ENCODE measurements at places on chromosomes 7 and 10.

DNA sequence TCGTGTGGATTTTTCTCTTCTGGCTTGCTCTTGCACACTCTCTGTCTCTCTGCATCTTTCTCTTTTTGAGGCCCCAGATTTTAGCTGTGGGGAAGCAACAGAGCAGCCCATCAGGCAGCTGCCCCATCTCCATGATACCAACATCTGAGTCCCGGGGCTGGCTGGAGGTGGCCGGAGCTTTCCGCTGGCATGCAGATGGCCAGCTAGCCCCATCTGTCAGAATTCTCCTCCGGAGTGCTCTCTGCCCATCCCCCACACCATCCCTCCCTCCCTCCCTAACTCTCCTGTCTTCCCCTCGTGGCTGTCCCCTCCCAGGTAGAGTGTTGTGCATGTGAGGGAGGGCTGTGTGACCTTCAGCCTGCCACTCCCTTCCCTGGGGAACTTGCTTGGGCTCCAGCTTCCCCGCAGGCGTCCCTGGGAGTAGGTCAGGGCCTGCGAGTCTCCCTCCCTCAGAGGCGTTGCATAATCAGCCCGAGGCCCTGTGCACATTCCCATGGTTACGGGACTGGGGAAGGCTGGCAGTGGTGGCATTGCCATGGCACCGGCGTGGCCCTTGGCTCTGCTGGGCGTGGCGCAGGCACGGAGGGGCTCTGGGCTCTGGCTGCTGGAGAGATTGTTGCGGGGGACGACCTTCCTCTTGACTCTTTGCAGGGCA is 24.7 kb downstream of the GHRHR start:
- no peak for DNase-seq
- no peak overlapping the region for H3K27ac ChIP-seq
- no peaks in the 10 kb centered on the region for H3K36me3 ChIP-seq
- peaks cover 49% of the 10 kb centered on the region for H3K4me1 ChIP-seq

DNA sequence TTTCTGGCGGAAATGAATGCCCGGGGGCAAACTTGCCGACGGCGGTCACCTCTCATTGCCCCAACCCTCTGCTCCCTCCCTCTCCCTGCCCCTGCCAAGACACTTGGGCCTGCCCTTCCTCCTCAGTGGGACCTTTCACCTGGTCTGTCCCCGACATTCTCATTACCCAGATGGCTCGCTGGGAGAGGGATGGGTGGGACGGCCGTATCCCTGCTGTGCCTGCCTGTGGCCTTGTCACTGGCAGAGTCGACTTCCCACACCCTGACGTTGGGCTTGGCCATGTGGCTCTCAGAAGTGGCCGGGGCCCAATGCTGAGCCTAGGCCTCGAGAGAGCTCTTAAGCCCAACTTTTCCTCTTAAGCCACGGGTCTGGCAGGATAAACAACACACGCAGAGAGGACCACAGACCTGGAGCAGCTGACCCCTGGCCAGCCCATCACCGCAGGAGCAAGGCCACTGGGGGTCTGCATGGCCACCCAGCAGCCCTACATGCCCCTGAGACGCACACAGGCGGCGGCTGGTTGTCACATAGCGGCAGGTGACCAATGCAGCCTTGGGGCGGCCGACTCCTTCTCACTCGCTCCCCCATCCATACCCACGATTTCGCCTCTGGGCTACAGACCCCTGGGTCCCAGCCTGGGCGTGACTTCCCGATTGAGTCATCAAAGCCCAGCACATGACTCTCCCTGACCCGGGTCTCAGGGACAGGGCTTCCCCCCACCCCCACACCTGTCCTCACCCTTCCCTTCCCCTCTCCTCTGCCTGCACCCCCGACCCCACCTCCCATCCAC is 40.1 kb downstream of the SLC29A4 start:
- H3K4me3 ChIP-seq, result no peak overlapping the region
- no peak for DNase-seq
- no peaks in the 10 kb centered on the region for H3K4me1 ChIP-seq
- no peaks in the 10 kb centered on the region for H3K27me3 ChIP-seq

- H3K4me3 ChIP-seq, result no peak overlapping the region
- H3K27ac ChIP-seq, result no peak overlapping the region
- H3K4me1 ChIP-seq, result no peaks in the 10 kb centered on the region
- no peak for DNase-seq
- H3K27me3 ChIP-seq, result no peaks in the 10 kb centered on the region
- no peaks in the 10 kb centered on the region for H3K36me3 ChIP-seq
Measured at GRCh38 chr7:65800890-65801341, 72.0 kb upstream of the VKORC1L1 start.

GRCh38 chr10:74500816-74501215 is 325.6 kb upstream of the KAT6B start:
- no peaks in the 10 kb centered on the region for H3K27me3 ChIP-seq
- no peak overlapping the region for H3K27ac ChIP-seq
- no peaks in the 10 kb centered on the region for H3K36me3 ChIP-seq
- no peak overlapping the region for H3K4me3 ChIP-seq
- no peaks in the 10 kb centered on the region for H3K4me1 ChIP-seq
- no peak for DNase-seq

DNA sequence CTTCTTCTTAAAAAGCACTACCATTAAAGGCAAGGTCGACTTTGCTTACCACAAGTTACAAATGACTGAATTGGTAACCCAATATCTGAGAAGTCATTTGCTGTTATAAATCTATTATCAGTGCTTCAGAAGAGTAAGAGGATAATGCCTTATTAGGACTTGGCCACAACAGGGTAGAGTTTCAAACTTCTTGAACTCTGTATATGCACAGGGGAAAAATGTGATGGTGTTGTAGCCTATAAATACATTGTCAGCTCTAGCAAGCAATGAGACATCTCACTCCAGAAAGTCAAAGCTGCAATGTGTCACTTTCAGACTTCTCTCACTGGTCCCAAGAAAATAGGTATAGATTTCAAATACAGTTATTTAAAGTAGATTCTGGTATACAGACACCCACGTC is 9.3 kb downstream of the TFEC start:
- H3K27me3 ChIP-seq, result no peaks in the 10 kb centered on the region
- H3K27ac ChIP-seq, result no peak overlapping the region
- no peaks in the 10 kb centered on the region for H3K36me3 ChIP-seq
- no peak overlapping the region for H3K4me3 ChIP-seq
- DNase-seq, result no peak
- 0 out of 2 replicates have a peak, but pooled peaks cover 1% of the 10 kb centered on the region for H3K4me1 ChIP-seq

DNA sequence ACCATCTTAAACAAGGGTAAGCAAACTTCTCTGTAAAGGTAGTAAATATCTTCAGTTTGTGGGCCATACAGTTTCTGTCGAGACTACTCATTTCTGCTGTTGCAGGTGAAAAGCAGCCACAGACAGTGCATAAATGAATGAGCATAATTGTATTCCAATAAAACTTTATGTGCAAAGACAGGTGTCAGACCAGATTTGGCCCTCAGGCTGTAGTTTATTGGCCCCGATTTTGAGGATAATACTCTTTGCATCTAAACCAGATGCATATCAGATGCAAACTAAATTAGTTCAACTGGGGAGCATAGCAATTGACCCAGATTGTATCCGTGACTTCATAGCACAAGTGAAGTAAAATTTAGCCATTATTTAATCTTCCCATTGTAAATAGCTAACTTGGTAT is 70.0 kb downstream of the SNX10 start:
- no peak for DNase-seq
- H3K36me3 ChIP-seq, result no peaks in the 10 kb centered on the region
- no peak overlapping the region for H3K4me3 ChIP-seq
- no peak overlapping the region for H3K27ac ChIP-seq
- no peaks in the 10 kb centered on the region for H3K4me1 ChIP-seq

DNA sequence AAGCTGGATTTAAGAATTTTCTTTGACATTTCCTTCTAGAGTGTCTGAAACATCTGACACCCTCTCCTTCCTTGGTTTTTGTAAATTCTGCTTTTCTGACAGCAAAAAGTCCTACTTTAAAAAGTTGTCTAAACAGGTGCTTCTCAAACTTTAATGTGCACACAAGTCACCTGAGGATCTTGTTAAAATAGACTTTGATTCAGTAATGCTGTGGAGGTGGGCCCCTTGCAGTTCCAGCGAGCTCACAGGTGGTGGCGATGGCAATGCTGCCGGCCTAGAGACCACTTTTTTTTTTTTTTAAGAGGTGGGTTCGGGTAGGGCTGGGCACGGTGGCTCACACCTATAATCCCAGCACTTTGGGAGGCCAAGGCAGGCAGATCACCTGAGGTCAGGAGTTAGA is 77.1 kb downstream of the ABCC2 start:
- no peak overlapping the region for H3K4me3 ChIP-seq
- no peak for DNase-seq
- no peaks in the 10 kb centered on the region for H3K4me1 ChIP-seq
- H3K27me3 ChIP-seq, result no peaks in the 10 kb centered on the region
- H3K36me3 ChIP-seq, result no peaks in the 10 kb centered on the region

DNA sequence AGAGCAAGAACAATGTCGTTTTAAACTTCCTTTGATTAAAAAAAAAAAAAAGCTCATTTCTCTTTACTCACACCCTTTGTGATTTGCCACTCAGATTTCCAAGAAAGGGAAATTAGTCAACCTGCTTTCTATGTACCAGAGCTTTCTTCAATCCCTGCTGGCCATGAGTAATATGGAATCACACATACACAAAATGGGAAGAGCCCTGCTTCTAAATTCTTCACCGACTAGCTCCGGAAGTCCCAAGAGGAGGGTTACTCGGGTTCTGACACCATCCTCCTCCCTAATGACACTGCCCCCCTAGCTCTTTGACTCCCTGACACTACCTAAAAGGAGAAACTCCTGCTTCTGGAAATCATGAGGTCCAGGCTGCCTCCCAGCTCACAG is 81.8 kb upstream of the SFMBT2 start:
- no peaks in the 10 kb centered on the region for H3K27me3 ChIP-seq
- no peak for DNase-seq

- peak within 1 kb of the TSS; percentile 71 for H3K4me3 ChIP-seq
- no peaks in the 10 kb centered on the region for H3K36me3 ChIP-seq
- no peaks in the 10 kb centered on the region for H3K27me3 ChIP-seq
- peaks cover 12% of the 10 kb centered on the region for H3K4me1 ChIP-seq
Measured at GRCh38 chr10:100969187-100970075, at the start of gene SEMA4G. Gene SEMA4G, plus strand, starts transcription at chr10:100969504. Its CDS starts 3,409 bp downstream, at chr10:100972913.

- DNase-seq, result peak; percentile 51
- H3K4me1 ChIP-seq, result peaks cover 7% of the 10 kb centered on the region
- H3K27me3 ChIP-seq, result no peaks in the 10 kb centered on the region
- no peaks in the 10 kb centered on the region for H3K36me3 ChIP-seq
Measured at GRCh38 chr7:7793249-7793648, 74.8 kb upstream of the RPA3 start.

DNA sequence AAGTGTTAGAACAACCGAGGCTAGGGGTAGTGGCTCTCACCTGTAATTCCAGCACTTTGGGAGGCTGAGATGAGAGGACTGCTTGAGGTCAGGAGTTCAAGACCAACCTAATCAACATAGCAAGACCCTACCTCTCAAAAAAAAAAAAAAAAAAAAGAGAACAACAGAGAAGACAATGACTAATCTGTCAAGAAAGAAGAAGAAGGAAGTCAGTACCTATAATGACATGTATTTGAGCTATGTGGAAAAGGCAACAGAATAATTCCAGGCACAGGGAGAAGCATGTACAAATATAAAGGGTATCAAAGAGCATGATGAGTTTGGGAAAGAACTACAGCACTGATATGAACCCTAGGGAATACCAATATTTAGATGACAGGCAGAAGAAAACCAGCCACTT is 27.5 kb downstream of the COPG2 start:
- no peak overlapping the region for H3K27ac ChIP-seq
- H3K36me3 ChIP-seq, result no peaks in the 10 kb centered on the region
- H3K27me3 ChIP-seq, result peaks cover 1% of the 10 kb centered on the region
- H3K4me3 ChIP-seq, result no peak overlapping the region
- no peak for DNase-seq

DNA sequence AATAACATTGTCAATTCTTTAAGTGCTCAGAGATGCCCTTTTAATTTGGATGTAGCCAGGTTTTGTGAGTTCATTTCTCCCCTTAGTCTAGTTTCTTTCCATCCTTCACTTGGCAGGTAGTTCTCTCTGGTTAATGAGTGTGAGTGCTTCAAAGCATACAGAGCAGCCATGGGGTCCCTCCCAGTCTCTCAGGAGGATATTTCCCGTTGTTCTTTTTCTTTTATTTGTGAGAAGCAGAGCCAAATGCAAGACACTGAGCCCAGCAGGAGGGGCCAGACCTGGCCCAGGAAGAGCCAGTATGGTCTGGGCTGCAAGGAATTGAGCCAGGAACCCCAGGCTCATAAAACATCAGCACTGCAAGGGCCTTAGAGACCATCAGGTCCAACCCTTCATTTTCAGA is 52.4 kb downstream of the PLCE1 start:
- H3K4me1 ChIP-seq, result no peaks in the 10 kb centered on the region
- H3K36me3 ChIP-seq, result no peaks in the 10 kb centered on the region
- H3K4me3 ChIP-seq, result no peak overlapping the region
- H3K27me3 ChIP-seq, result no peaks in the 10 kb centered on the region
- no peak overlapping the region for H3K27ac ChIP-seq

DNA sequence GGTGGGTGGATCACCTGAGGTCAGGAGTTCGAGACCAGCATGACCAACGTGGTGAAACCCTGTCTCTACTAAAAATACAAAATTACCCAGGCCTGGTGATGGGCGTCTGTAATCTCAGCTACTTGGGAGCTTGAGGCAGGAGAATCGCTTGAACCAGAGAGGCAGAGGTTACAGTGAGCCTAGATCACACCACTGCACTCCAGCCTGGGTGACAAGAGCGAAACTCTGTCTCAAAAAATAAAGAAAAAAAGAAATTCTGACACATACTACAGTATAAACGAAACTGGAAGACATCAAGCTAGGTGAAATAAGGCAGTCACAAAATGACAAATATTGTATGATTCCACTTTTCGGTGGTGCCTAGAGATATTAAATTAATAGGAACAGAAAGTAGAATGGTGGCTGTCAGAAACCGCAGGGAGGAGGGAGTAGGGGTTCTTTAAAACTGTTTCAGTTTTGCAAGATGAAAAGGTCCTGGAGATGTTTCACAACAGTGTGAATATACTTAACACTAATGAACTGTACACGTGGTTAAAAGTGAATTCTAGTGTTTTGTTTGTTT is 23.2 kb downstream of the PILRA start:
- H3K27me3 ChIP-seq, result peaks cover 2% of the 10 kb centered on the region
- no peak for DNase-seq
- H3K27ac ChIP-seq, result no peak overlapping the region
- H3K4me3 ChIP-seq, result no peak overlapping the region

DNA sequence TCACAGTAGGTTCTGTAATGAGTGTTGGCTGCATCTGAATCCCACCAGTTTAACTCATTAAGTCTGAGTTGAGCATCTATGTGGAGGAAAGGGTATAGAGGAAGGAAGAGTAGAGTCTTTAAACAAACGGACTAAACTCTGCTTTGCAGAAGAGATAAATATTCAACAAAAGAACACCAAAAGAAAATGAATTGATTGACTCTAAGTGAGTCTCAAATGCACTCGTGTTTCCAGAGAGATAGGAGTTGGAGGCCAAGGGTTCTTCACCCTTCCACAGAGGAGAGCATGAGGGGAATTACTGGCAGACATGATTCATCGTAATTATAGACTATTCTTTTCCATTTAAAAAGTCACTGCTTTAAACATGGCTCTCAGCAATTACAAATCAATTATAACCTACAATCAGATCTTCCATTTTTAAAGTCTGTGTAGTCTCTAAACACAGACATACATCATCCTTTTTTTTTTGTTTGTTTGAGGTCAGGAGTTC is 56.3 kb downstream of the PLPP4 start:
- H3K27me3 ChIP-seq, result no peaks in the 10 kb centered on the region
- no peaks in the 10 kb centered on the region for H3K36me3 ChIP-seq
- no peaks in the 10 kb centered on the region for H3K4me1 ChIP-seq
- no peak for DNase-seq
- no peak overlapping the region for H3K4me3 ChIP-seq

All from H1 (cell line).